ENCODE measurements at places on chromosomes 4 and X.

DNA sequence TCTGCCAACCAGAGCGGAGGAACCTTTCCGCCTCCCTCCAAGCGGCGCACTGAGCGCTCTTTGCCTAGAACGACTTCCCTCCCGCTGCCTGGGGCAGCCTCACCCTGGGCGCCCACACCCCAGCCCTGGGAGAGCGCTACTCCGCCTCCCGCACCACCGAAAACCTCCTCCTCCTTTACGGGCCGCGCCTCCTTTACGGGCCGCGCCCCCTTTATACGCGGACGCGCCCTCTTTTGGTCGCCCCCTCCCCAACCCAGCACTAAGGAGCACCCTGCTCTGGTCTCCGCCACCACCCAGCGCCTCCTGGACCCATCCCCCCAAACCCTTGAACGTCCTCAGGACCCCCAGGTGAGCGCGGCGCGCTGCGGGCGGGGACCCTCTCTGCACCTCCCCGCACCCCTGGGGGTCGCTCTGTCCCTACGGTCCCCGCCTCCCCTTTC, 586 bp upstream of the NSG1 start:
- no peak for DNase-seq

DNA sequence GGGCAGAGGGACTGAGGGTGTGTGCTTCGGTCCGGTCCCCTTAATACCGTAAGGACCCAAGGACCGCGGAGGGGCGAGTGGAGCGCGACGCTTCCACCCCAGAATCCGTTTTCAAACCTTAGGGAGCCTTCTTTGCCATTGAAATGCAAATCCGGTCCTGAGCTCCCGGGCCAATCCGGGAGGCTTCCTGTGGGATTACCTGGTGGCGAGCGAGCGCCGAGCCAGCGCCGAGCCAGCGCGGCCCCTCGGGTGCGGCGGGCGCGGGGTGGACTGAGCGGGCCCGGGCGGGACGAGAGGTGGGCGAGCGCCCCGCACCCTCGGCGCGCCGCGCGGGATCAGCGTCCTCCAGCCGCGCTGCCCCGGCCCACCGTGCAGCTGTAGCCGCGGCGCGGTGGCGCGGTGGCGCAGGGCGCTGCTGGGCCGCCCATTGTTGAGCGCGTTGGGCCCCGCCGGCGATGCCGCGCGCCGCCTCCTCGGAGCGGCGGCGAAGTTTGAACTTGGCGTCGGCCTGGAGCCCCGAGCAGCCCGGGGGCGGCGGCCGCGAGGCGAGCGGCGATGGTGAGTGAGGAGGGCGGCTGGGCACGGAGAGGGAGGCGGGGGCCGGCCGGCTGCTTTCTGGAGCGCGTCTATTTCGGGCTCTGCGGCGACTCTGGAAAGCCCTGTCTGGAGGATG, 208.7 kb downstream of the SOWAHB start:
- no peak for DNase-seq

- DNase-seq, result no peak
Observed at GRCh38 chrX:72269671-72270251, 7.3 kb downstream of the RPS4X start.

DNA sequence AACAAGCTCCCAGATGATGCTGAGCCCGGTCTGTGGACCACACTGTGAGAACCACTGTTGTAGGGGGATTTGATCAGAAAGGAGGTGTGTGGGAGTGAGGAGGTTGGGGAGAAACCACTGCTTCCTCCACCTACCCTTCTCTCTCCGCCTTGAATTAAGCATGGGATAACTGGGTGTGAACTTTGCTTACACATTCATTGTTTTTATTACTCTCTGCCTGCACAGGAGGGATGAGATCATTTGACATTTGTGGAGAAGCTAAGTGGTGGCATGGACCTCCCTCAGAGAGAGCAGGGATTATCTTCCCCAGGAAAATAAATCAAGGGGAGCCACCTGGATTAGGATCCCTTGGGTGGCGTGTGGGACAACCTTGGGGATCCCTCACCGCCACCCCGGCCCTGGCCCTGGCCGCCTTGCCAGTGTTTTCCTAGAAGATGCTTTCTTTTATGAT, 212.1 kb upstream of the ATP6AP2 start:
- DNase-seq, result no peak

- DNase-seq, result no peak
Observed at GRCh38 chrX:18917831-18918230, 66.1 kb downstream of the PHKA2 start.

- DNase-seq, result no peak
Observed at GRCh38 chrX:12814420-12814819, 23.2 kb downstream of the PRPS2 start.

- no peak for DNase-seq
Observed at GRCh38 chr4:78734441-78735162, 41.5 kb upstream of the BMP2K start.

- no peak for DNase-seq
Observed at GRCh38 chr4:88202443-88202842, 44.0 kb upstream of the ABCG2 start.

DNA sequence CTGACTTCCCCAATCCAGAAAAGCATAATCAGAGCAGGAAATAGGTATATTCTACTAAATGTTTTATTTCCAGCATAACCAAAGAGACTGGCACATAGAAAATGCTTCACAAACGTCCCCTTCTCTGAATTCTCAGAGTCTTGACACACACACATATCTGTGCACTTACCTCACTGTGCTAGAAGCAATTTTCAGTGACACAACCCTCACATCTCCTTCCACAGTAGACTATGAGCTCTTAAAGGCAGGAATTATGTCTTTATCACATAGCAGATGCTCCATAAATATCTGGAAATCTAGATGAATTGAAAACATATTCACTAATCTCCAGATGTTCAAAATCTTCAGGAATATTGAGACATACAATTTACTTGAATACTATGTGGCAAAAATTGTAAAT, 5.9 kb downstream of the SOWAHB start:
- no peak for DNase-seq

- DNase-seq, result no peak
Observed at GRCh38 chr4:161642708-161643107, 521.1 kb downstream of the FSTL5 start.

- no peak for DNase-seq
Observed at GRCh38 chr4:154959756-154960155, 178.7 kb downstream of the RBM46 start.
